ENCODE measurements at places on chromosomes 16 and 17.

- DNase-seq: no peak
These were observed 3.3 kb downstream of the GRN start for GRCh38 chr17:44348234-44348987.

DNA sequence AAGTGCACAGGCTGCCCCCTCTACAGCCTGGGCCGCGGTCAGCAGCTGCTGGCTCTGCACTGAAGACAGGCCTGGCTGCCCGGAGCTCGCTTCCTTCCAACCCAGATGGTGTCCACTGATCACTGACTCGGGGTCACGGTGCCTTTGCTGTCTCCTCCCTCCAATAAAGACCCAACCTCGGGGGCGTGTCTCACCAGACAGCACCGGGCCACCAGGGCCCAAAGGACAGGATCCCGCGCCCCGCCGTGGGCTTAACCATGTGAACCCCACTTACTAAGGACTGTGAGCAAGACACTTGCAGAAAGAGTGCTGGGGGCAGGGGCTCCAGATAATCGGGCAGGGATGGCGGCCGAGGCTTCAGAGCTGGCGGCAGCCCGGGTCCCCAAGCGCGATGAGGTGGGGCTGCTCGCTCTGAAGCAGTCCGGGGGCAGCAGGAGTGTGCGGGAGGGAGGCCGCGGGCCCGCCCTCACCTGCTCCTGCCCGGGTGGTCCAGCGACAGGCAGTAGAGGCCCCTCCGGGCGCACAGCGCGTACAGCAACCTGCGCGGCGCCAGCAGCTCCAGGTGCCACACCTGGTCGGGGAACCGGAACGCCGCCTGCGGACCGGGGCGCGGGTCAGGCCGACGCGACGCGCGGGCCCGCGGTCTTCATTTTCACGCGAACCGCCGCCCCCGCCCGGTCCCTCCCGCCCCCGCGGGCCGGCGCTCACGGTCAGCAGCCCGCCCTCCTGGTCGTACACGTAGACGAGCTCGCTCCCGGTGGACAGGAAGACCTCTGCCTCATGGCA lies 502 bp downstream of the FAAP100 start:
- no peak for DNase-seq

DNA sequence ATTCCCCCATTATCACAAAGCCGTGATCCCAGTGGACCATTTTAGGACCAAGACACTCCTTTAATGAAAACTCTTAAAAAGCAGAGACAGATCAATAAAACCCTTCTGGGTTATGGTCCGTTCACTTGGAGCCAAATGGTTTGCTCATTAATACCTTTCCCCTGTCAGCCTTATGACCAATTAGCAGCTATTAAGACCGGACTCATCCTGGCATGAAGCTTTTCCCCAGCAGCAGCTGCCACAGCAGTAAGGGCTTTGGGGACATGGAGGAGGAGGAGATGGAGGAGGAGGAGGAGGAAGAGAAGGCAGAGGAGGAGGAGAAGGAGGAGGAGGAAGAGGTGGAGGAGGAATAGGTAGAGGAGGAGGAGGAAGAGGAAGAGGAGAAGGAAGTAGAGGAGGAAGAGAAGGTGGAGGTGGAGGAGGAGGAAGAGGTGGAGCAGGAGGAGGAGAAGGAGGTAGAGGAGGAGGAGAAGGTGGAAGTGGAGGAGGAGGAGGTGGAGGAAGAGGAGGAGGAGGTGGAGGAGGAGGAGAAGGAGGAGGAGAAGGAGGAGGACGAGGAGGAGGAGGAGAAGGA lies 50.1 kb upstream of the IRX3 start:
- DNase-seq: no peak

GRCh38 chr17:2179615-2180295 lies 123.8 kb downstream of the SMG6 start:
- DNase-seq: no peak

- no peak for DNase-seq
These were observed 64.6 kb downstream of the ANKFN1 start for GRCh38 chr17:56217921-56218320.

GRCh38 chr17:49577650-49577934 lies 1.9 kb downstream of the NXPH3 start:
- DNase-seq: no peak

DNA sequence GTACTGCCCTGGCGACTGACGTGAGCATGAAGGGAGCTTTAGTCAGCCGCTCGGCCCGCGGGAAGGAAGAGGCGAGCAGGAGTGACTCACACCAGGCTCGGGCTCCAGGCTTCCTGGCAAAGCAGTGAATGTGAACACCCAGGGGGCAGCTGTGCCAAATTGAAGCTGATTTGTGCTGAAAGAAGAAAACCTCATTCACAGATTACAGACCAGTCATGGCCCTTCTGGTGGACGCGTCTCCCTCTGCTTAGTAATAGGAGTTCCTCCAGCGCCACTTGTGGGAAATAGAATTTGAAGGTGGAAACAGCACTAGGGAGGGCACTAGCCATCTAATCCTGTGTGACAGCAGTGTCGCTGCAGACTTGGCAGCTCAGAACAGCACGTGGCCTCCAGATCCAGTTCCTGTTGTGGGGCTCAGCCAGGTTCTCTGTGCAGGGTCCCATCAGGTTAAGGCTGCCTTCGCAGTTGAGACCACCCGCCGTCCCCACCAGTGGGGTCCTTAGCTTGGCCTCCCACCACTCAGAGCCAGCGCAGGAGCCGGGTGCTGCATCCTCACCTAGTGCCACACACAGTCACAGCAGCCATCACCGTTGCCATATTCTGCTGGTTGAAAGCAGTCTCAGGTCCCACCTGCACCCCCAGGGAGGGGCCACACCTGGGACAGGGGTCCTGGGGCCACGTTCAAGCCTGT lies 164.5 kb upstream of the CHMP6 start:
- DNase-seq: no peak

DNA sequence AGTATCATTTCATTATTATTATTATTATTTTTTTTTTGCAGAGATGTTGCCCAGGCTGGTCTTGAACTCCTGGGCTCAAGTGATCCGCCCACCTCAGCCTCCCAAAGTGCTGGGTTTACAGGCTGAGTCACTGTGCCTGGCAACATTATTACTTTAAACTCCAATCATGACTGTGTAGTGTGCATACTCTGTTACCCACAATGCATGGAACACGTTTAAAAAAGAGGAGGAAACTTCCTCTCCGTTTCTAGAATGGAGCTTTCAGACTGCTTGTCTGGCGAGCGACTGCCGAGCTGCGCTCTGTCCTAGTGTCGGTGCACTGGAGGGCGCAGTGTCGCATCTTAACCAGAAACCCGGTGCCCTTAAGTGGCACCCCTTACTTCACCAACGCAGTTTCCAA lies 22.1 kb upstream of the FASN start:
- no peak for DNase-seq

DNA sequence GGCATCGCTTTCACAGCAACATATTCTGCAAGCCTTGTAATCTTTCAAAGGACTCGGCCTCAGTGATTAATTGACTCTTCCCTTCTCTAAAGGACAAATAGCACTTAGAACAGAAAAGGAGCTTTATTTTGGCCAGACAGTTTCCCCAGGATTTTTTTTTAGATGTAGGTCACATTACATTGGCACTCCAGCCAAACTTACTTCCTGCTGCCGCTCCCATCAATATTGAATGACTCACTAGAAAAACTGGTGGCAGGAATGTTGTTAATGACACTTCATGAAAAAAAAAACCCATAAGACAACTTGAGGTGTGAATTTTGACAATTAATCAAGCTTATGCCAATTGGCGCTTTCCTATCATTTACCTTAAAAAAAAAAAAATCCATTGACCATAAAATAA lies 432.6 kb downstream of the TOX3 start:
- DNase-seq: no peak

DNA sequence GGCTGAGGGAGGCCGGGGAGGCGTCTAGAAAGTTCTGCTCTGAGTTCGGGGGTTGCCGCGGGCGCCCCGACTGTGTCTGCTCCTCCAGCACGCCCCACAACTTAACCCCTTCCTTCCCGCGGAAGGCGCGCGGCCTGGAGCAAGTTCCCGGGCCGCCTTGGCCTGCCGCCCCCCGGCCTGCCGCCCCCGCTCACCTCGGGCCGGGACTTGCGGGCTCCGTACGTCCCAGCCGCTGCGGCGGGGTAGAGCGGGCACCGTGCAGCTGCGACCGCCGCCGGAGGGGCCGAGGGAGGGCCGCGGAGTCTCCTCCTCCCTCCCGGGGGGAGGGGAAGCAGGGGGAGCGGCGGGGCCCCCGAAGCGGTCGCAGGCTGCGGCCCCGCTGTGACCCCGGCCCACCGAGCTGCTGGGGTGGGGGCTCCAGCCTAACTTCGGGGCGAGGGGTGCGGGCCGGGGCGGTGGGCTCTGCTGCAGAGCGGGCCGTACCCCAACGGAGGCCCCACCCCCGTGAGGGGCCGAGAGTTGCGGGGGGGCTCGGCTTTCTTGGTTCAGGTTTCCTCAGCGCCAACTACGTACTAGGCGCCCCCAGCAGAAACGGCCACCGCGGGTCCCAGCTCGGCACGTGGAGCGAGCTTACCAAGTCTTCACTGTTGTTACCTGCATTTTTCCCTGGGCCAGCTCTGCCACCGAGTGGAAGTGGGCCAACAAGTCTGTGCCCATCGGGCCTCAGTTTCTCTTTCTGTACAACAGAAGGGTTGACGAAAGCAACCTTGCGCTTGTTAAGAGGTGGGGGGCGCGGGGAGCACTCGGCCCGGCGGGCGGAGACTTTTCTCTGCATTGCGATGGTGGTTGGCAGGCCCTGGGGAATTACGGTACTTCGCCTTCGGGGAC lies at the start of gene CCDC102A:
TSS of gene CCDC102A (minus strand) at position 266 of the 888 bp plus-strand sequence. CDS start 7,394 bp downstream, outside the sequence.
- no peak for DNase-seq

- no peak for DNase-seq
These were observed 11.4 kb downstream of the CAPNS2 start for GRCh38 chr16:55577887-55578286.

DNA sequence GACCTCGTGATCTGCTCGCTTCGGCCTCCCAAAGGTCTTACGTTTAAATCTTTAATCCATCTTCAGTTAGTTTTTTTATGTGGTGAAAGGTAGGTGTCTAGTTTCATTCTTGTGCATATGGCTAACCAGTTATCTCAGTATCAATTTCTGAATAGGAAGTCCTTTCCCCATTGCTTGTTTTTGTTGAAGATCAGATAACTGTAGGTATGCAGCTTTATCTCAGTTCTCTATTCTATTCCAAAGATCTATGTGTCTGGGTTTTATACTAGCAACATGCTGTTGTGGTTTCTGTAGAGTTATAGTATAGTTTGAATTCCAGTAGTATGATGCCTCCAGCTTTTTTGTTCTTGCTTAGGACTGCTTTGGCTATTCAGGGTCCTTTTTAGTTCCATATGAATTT lies 65.2 kb downstream of the TNFRSF13B start:
- DNase-seq: no peak

DNA sequence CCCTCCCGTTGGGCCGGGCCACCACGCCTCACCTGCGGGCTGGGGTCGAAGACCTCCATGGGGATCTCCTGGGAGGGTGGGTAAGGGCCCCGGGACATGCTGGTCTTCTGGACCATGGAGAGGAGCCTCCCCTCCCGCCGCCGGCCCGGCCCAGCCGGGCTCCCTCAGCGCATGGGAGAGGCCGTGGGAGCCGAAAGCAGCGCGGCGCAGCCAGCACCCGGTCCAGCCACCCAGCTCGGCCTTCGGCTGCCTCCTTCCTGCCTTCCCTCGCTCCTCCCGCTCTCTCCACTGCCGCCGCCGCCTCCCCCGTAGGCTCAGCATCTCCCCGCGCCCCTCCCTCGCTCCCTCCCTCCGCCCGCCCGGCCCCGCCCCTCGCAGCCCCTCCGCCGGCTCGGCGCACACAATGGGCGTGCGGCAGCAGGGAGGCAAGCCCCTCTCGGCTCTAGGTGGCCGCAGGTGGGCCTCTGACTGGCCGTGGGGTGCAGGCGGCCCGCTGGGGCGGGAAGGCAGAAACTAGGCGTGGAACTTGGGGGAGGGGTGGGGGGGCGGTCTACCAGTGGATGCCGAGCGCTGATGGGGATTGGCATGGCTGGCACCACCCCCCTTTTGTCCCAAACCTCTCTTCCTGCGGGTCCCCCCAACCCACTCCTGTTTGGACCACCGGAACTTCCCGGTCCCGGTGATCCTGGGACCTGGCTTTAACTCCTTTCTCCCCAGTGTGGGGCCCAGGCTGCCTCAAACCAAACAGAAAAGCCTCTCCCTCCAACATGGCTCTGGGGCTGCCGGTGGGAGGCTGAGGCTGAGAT lies at the start of gene CACNB1:
TSS of gene CACNB1 (minus strand) at position 290 of the 806 bp plus-strand sequence. CDS start at position 116, 174 bp downstream.
- no peak for DNase-seq

GRCh38 chr17:64219571-64219970 lies 43.5 kb downstream of the TEX2 start:
- DNase-seq: no peak

- no peak for DNase-seq
These were observed 18.1 kb downstream of the SOST start for GRCh38 chr17:43740541-43740940.

DNA sequence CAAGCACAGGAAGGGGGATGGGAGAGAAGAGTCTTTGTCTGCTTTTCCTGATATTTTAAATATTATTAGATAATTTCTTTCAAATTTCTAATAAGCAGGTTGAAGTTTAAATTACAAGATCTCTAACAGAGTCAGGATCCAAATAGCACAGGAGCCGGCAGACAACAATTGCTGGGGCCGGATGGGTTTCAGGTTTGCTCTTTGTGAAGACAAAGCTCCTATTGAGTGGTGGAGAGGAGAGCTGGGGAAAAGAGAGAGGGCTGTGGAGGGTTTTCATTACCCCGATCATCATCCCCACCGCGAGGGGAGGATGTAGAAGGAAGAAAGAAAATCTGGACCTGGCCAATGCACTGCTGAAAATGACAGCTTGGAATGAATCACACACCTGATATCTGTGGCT lies 197.3 kb downstream of the SOX9 start:
- DNase-seq: no peak

DNA sequence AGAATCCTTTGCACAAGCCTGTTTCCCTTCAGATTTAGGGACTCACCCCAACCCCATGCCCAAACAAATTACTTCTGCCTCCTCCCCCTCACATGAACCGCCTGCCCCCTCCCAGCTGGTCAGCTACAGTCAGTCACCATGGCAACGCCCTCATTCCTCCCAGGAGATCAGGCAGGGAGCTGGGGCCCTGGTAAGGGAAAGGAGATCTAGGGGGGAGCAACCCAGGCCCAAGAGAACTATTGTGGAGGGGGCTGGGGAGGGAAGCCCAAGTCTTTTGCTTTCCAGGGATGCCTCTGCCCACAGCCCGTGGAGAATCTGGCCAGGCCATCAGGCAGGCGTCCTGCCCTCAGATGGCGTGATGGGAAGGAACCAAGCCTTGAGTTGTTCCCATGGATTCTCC lies 2.8 kb downstream of the FAM171A2 start:
- no peak for DNase-seq

Data from esophagus squamous epithelium (tissue), 5 donors.